ENCODE measurements at places on chromosomes 4 and X. TPM values are rescaled to one million over a fixed set of nuclear protein-coding genes. Genes with fewer than 3 reads are reported as not detected.

DNA sequence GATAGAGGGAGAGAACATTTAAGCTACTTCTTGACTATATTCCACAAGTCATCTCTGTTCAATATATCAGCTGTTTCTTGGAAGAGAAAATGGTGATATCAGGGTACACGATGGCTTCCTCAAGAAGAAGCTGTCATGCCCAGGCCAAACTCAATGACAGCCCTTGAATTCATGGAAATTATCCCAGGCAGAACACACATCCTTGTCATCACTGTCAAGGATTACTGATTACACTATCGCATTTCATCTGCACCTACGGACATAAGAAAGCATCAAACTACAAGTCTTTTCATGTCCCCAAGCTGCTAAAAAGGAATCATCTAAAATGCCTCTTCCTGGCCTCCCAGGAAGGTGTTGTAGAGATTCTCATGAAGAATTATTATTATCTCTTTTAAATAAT lies 165.2 kb upstream of the SLC7A11 start:
- H3K36me3 ChIP-seq, result no peaks in the 10 kb centered on the region
- no peaks in the 10 kb centered on the region for H3K27me3 ChIP-seq
- no peak overlapping the region for H3K27ac ChIP-seq

The NALF2 gene
- polyA plus RNA-seq, result 0.33 TPM

DNA sequence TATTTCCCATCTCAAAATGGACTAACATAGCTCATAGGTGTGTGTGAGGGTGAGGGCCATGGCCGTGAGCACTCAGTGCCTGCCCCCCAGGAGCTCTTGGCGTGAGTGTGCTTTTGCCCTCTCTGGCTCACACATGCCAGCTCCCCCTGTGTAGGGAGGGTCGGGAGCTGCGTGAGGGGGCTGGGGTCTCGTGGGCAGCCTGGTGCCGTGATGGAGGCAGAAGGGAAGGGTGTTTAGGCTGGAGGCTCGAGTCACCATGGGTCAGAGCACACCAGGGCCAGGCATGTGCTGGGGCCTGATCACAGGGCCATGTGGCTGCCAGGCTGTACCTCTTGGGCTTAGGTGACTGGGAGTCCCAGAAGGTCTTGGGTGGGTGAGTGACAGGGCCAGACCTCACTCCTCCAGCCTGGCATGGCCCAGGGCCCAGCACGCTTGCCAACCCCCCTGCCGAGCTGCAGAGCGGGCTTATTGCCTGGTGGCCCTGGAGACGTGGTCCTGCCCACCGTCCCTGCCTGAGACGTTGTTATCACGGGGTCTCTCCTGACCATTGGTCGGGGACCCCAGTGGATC lies 44.0 kb downstream of the ADRA2C start:
- peaks cover 12% of the 10 kb centered on the region for H3K27me3 ChIP-seq
- no peak overlapping the region for H3K4me3 ChIP-seq
- no peak overlapping the region for H3K27ac ChIP-seq
- DNase-seq, result no peak

DNA sequence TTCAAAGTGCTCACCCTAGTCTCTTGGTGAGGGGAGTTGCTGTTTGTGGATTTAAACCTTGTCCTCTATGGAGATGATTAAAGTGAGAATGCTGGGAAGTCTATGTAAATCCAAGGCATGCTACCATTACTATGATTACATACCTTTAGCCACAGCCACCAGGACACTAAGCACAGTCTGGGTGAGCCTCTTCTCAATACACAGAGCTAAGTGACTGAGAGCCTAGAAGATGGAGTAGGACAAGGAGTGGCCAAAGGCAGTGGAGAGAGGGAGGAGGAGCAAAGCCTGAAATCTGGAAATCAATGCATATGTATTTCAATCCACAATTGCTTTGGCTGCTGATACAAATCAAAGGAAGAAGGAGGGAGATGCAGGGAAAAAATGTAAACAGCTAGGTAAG lies 12.7 kb upstream of the TSPAN5 start:
- no peak for DNase-seq
- no peak overlapping the region for H3K4me3 ChIP-seq
- H3K27me3 ChIP-seq, result no peaks in the 10 kb centered on the region
- H3K27ac ChIP-seq, result no peak overlapping the region

DNA sequence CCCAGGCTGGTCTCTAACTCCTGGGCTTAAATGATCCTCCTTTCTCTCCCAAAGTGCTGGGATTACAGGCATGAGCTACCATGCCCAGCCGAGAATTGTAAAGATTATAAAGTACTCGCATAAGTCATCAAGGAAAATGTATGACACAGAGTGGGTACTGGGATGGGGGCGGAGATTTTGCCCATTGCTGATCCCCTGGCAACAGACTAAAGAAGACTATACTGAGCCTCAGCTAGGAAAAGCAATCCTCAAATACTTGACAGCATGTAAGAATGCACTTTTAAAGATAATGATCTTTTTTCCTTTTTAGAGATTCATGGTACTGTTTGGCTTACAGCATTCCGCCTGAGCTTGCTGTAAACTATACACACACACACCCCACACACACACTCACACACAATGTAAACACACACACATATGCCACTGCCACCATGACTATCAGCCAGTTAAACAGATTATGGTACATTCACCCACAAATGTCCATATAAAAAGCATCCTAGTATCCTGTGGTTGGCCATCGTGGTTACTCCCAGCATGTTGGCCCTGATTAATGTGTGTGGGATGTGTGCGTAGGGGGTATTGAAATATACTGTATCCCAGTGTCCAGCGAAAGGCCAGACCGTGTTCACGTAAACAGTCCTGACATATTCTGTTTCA lies 113.0 kb downstream of the AMELX start:
- H3K27me3 ChIP-seq, result no peaks in the 10 kb centered on the region
- no peaks in the 10 kb centered on the region for H3K36me3 ChIP-seq
- no peak overlapping the region for H3K4me3 ChIP-seq
- H3K4me1 ChIP-seq, result no peaks in the 10 kb centered on the region
- no peak overlapping the region for H3K27ac ChIP-seq

DNA sequence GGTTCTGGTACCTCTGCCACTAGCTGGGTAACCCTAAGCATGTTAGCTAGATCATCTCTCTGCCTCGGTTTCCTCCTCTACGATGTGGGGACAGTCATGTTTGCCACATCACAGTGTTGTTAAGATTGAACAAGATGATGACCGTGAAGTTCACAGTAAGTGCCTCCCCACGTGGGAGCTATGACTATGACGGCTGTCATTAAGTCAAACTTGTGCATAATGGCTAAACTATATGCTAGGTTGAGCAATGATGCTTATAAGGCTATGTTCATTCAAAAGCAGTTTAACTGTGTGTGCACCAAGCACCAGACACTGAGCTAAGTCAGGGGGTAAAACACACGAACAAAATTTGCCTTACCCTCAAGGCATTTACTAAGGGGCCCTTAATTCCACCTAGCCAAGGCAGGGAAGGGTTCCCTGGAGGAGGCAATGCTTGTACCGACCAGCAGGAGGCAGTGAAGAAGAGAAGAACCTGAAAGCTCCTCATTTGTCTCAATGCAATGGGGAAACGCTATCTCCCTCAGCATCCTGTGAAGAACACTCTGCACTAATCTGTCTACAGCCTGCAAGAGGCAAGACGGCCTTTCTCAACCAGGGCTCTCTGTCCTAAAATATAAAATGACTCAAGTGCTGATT lies 52.9 kb downstream of the MAP7D2 start:
- H3K27me3 ChIP-seq, result no peaks in the 10 kb centered on the region
- H3K4me3 ChIP-seq, result no peak overlapping the region
- no peak for DNase-seq
- H3K4me1 ChIP-seq, result no peaks in the 10 kb centered on the region
- no peaks in the 10 kb centered on the region for H3K36me3 ChIP-seq
- H3K27ac ChIP-seq, result no peak overlapping the region

GRCh38 chrX:143580266-143580665 lies 55.6 kb downstream of the SLITRK4 start:
- no peaks in the 10 kb centered on the region for H3K4me1 ChIP-seq
- no peaks in the 10 kb centered on the region for H3K27me3 ChIP-seq
- no peaks in the 10 kb centered on the region for H3K36me3 ChIP-seq
- no peak overlapping the region for H3K4me3 ChIP-seq
- DNase-seq, result peak; percentile 0
- no peak overlapping the region for H3K27ac ChIP-seq

DNA sequence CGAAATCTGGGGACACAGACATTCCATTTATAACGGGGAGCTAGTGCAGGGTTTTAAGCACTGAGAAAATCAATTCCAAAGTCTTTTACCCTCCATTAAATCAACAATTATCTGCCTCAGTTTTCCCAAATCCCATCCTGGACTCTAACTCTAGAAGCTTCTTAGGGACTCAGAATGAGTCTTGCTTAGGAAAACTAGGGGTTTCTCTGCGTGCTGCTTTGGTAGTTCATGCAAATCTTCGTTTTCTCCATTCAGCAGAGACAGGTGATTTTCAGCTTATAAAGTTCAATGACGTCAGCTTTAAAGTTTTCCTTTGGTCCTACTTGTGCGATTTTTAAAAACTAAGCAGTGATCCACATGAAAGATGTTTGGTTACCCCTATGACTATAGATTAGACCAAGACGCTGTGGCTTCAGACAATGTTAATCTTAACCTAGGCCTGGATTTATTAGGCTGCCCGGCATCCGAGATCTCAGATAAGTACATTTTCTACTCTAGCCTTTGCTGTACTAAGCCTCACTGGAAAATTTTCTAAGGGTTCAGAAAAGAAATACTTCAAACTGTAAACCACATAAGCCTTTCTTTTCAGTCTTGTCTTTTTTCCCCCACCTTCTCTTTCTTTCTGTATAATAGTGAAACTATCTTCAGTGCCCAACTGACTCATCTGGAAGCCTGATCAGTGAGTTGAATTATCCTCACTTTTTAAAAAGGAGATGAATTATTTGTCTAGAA lies 121.4 kb upstream of the GATB start:
- no peak overlapping the region for H3K27ac ChIP-seq
- no peaks in the 10 kb centered on the region for H3K27me3 ChIP-seq
- no peaks in the 10 kb centered on the region for H3K4me1 ChIP-seq
- no peaks in the 10 kb centered on the region for H3K36me3 ChIP-seq
- H3K4me3 ChIP-seq, result no peak overlapping the region

- H3K36me3 ChIP-seq, result no peaks in the 10 kb centered on the region
- no peak overlapping the region for H3K27ac ChIP-seq
- H3K4me1 ChIP-seq, result no peaks in the 10 kb centered on the region
- DNase-seq, result peak; percentile 7
- no peaks in the 10 kb centered on the region for H3K27me3 ChIP-seq
- no peak overlapping the region for H3K4me3 ChIP-seq
Observed at GRCh38 chrX:38260231-38260630, 39.6 kb upstream of the SRPX start.

The P2RY4 gene
- 0.17 TPM for polyA plus RNA-seq

- H3K27ac ChIP-seq, result no peak overlapping the region
- no peaks in the 10 kb centered on the region for H3K4me1 ChIP-seq
- no peaks in the 10 kb centered on the region for H3K36me3 ChIP-seq
- no peak overlapping the region for H3K4me3 ChIP-seq
- H3K27me3 ChIP-seq, result no peaks in the 10 kb centered on the region
Observed at GRCh38 chr4:44118971-44119680, 329.5 kb downstream of the KCTD8 start.

- peak overlapping the region; percentile 84 for H3K27ac ChIP-seq
- peak; percentile 18 for DNase-seq
- H3K4me3 ChIP-seq, result no peak overlapping the region
- no peaks in the 10 kb centered on the region for H3K36me3 ChIP-seq
- peaks cover 9% of the 10 kb centered on the region for H3K4me1 ChIP-seq
- no peaks in the 10 kb centered on the region for H3K27me3 ChIP-seq
Observed at GRCh38 chr4:70734168-70734954, 12.6 kb downstream of the RUFY3 start.

DNA sequence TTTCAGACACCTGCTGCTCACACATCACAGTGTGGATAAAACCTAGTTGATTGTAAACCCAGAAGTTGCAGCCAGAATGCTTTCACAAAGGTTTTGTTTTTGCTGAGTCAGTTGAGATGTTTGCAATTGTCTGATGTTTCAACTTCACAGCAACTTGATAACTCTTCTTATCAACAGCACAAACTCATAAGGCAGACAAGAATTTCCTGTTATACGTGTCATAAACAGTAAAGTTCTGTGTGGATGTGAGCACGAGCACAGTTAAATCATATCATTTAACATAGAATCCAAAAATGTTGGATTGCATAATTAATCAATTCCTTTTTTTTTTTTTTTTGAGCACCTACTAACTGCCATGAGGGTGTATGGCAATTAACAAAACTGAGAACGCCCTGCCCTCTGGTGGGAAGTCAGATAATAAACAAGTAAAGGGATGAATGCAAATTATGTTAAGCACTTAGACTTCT lies 512.2 kb downstream of the PDHA2 start:
- H3K27me3 ChIP-seq, result no peaks in the 10 kb centered on the region
- peaks cover 5% of the 10 kb centered on the region for H3K4me1 ChIP-seq
- peak; percentile 36 for DNase-seq
- H3K27ac ChIP-seq, result no peak overlapping the region
- H3K36me3 ChIP-seq, result no peaks in the 10 kb centered on the region

The TLL1 gene
- polyA plus RNA-seq, result not detected

- H3K4me1 ChIP-seq, result no peaks in the 10 kb centered on the region
- H3K27me3 ChIP-seq, result no peaks in the 10 kb centered on the region
- no peak overlapping the region for H3K4me3 ChIP-seq
- DNase-seq, result peak; percentile 48
Observed at GRCh38 chrX:44903107-44903506, 30.1 kb downstream of the KDM6A start.

DNA sequence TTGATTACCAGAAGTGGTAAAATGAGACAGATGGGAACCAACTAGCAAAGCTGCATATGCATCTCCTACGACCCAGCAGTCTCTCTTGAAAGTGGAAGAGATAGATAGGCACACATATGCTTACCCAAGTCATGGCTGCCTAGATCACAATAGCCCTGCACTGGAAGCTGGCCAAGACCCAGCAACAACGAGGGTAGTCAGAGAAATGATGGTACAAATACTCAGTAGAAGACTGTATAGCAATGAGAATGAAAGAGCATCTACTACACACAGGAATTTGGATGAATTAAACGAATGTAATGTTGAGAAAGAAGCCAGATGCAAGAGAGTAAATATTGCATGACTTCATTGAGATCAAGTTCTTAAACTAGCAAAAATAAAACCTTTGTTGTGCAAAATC lies 100.3 kb upstream of the FAT1 start:
- no peak overlapping the region for H3K27ac ChIP-seq
- no peaks in the 10 kb centered on the region for H3K36me3 ChIP-seq
- H3K4me1 ChIP-seq, result no peaks in the 10 kb centered on the region
- peak; percentile 33 for DNase-seq

The USP26 gene
- polyA plus RNA-seq, result not detected

The CD38 gene
- 0.69 TPM for polyA plus RNA-seq

GRCh38 chr4:106816496-106816895 lies 219.6 kb downstream of the DKK2 start:
- no peak overlapping the region for H3K27ac ChIP-seq
- no peaks in the 10 kb centered on the region for H3K27me3 ChIP-seq

DNA sequence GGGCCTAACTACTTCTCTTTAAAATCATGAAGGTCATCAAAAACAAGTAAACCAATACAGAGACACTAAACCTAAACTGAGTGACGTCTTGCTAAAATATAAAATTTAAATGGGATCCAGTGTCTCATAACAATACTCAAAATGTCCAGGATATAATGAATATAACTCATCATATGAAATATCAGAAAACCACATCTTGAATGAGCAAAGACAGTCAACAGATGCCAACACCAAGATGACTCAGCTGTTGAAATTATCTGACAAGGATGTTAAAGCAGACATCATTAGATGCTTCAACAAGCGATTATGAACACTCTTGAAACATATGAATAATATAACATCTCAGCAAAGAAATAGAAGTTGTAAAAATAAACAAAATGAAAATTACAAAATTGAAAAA lies 8.3 kb downstream of the NAP1L2 start:
- no peak overlapping the region for H3K27ac ChIP-seq
- no peak overlapping the region for H3K4me3 ChIP-seq
- H3K4me1 ChIP-seq, result no peaks in the 10 kb centered on the region
- H3K36me3 ChIP-seq, result no peaks in the 10 kb centered on the region
- no peaks in the 10 kb centered on the region for H3K27me3 ChIP-seq

Measured in cardiac muscle cell (in vitro differentiated cells and primary cell).